Stimulated activated CD4-positive, alpha-beta T cell treated with anti-CD3 and anti-CD28 coated beads, Interleukin-1b, Interleukin-23, amount 100 ng/mL, for 1 hour (primary cell): ENCODE measurements at places on chromosomes 1 and 21.

DNA sequence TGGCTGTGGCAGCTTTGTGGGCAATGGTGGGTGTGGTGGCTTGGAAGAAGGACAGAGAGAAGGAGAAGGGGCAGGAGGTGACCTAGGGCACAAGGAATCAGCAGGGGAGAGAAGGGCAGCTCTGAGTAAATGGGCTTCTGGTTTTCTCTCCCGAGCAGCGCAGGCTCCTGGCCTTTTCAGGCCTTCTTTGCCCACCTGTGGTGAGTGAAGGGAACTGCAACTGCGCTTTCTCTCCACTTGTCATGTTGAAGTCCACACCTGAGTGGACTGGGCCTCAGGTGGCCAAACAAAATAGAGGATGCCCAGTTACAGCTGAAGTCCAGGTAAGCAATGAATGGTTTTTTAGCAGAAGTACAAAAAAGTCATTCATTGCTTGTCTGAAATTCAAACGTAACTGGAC is 29.4 kb upstream of the KCNA10 start:
- DNase-seq, result no peak

DNA sequence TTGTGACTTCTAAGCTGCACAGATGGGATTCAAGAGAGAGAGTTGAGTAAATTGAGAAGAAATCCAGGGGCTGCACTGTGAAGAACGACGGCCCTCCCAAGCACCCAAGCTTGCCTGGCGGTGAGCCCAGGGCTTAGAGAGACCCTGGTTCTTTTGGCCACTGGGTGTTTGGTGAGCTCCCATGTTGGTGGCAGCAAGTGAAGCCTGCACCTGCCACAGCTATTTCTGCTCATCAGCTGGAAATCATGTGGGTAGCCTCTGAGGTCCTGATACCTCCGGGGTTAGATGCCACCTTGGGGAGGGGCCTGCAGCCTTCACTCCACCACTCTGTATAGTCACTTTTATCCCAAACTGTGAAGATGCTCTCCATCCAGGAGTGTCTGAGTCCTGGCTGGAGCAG is 6.2 kb upstream of the BTG2 start:
- DNase-seq, result no peak

GRCh38 chr21:43774163-43774562 is 1.9 kb downstream of the CSTB start:
- DNase-seq, result no peak

- DNase-seq, result no peak
Observed at GRCh38 chr1:71046891-71047634, 553 bp downstream of the PTGER3 start.

- no peak for DNase-seq
Observed at GRCh38 chr1:156376958-156377919, 8.2 kb downstream of the RHBG start.
